ENCODE measurements at places on chromosomes 4 and X.

DNA sequence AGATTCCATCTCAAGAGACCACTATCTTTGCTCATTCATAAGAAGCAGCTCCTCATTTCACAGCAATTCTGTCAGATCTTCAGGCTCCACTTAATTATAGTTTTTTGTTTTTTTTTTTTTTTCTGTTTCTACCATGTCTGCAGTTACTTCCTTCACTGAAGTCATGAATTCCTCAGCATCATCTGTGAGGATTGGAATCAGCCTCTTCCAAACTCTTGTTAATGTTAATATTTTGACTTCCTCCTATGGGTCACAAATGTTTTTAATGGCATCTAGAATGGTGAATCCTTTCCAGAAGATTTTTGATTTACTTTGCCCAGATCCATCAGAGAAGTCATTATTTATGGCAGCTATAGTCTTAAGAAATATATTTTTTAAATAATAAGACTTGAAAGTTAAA lies 53.1 kb downstream of the BMP2K start:
- no peak for DNase-seq

DNA sequence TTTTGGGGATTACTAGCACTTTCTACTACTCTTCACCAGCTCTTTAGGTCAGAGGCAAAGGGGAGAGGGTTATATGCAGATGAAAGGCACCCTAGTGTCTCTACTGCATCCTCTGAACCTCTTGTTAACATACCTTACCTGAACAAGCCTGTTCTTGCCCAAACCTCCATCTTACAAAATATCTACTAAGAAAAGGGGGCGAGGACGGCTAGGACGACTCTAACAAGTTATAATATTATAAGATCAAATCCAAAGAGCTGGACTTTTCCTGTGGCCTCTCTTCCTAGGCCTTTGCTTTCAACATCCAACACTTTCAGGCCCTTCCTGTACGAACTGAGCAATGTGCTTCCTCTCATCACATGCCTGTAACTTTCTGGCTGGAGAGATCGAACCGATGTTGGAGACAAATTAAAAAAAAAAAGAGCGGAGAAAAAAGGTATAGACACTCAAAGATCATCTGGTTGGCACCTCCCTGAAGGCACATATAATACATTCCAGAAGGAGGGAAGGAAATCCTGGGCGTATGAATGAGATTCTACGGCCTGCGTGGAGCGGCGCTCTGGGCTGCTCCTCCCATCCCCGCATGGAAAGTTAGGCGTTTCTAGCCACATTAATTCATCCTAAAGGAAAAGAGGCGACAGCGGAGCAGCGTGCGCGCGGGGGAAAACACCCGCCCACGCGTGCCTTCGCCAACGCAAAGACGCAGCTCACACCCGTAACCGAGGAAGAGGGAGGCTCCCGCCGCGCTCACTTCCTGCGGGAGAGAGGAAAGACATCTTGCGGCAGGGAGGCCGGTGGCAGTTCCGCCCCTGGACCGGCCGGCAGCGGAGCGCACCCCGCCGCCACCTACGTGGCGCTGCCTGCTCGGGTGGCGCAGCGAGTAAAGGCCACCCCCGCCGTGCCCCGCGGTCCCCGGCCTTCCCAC lies 808 bp downstream of the PRDM5 start:
- peak; percentile 76 for DNase-seq

GRCh38 chr4:121684561-121684960 lies 12.2 kb downstream of the ANXA5 start:
- DNase-seq, result no peak

DNA sequence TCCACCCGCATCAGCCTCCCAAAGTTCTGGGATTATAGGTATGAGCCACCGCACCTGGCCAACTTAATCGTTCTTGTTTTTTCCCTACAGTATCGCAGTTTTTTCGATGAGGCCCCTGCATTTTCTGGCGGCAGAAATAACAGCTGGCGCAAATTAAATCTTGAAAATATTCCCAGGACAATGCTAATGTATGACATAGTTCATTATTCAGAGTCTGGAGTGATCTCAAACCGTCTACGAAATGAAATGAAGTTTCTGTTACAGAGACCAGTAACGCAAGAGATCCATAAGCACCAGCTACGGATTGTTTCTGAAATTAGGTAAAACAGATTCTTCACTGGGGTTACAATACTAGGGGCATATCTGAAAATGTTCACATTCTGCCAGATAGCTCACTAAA lies 27.3 kb downstream of the CXorf58 start:
- no peak for DNase-seq

GRCh38 chr4:106809076-106809475 lies 227.0 kb downstream of the DKK2 start:
- peak; percentile 65 for DNase-seq

Data from mesenchymal stem cell (in vitro differentiated cells and primary cell).